Right lobe of liver (tissue), 6 donors: ENCODE measurements at places on chromosomes 16 and 17. TPM values are rescaled to one million over a fixed set of nuclear protein-coding genes. Genes with fewer than 3 reads are reported as not detected.
A peak's percentile ranks its signal among the peaks of the same experiment; 100 is the strongest.

GRCh38 chr17:16255481-16255921, 38.5 kb downstream of the PIGL start:
- no peaks in the 10 kb centered on the region for H3K27me3 ChIP-seq
- no peaks in the 10 kb centered on the region for H3K36me3 ChIP-seq
- no peaks in the 10 kb centered on the region for H3K4me1 ChIP-seq
- DNase-seq: peak; percentile 70
- peak overlapping the region; percentile 1 for H3K4me3 ChIP-seq

- H3K36me3 ChIP-seq: no peaks in the 10 kb centered on the region
- no peak for DNase-seq
- no peaks in the 10 kb centered on the region for H3K27me3 ChIP-seq
- H3K4me1 ChIP-seq: no peaks in the 10 kb centered on the region
- no peak overlapping the region for H3K4me3 ChIP-seq
- no peak overlapping the region for H3K27ac ChIP-seq
Observed at GRCh38 chr17:72104863-72105234, 16.0 kb upstream of the SOX9 start.

GRCh38 chr17:7259555-7259889, 2.8 kb downstream of the CLDN7 start:
- DNase-seq: no peak
- peak overlapping the region; percentile 96 for H3K27ac ChIP-seq
- H3K36me3 ChIP-seq: peaks cover 5% of the 10 kb centered on the region
- H3K27me3 ChIP-seq: no peaks in the 10 kb centered on the region
- H3K4me3 ChIP-seq: peak overlapping the region; percentile 73

GRCh38 chr17:2705263-2705662, 6.3 kb downstream of the CLUH start:
- no peak for DNase-seq
- H3K27me3 ChIP-seq: no peaks in the 10 kb centered on the region
- H3K4me3 ChIP-seq: no peak overlapping the region
- H3K4me1 ChIP-seq: peaks cover 3% of the 10 kb centered on the region
- H3K27ac ChIP-seq: no peak overlapping the region

GRCh38 chr16:80084614-80085013, 456.2 kb upstream of the DYNLRB2 start:
- peak overlapping the region; percentile 31 for H3K4me3 ChIP-seq
- H3K36me3 ChIP-seq: no peaks in the 10 kb centered on the region

DNA sequence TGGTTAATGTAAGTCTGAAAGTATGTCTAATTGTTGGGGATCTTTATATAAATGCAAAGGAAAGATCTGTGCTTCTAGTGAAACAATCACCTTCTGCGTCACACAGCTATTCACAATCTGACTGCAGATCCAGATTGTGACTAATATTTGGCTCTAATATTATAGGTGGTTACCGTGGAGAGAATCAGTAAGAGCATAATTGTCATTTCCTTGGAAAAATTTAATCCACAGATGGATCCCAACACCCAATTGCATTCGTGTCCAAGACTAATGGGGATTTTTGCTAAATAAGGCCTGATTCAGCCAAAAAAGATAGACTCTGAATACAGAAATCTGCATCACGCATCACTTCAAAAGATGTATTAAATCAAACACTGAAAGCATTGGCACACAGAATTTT, 2.7 kb upstream of the KCNJ2 start:
- DNase-seq: no peak
- no peaks in the 10 kb centered on the region for H3K36me3 ChIP-seq
- peaks cover 12% of the 10 kb centered on the region for H3K27me3 ChIP-seq
- no peak overlapping the region for H3K27ac ChIP-seq
- no peak overlapping the region for H3K4me3 ChIP-seq

GRCh38 chr16:66478733-66479511, 51.8 kb downstream of the BEAN1 start:
- no peak overlapping the region for H3K27ac ChIP-seq
- H3K27me3 ChIP-seq: no peaks in the 10 kb centered on the region
- H3K4me3 ChIP-seq: no peak overlapping the region
- H3K36me3 ChIP-seq: no peaks in the 10 kb centered on the region

GRCh38 chr17:7888184-7888920, at the start of gene CHD3:
TSS of gene CHD3 (plus strand) at chr17:7888789. CDS start at chr17:7889001, 212 bp downstream.
- peaks cover 4% of the 10 kb centered on the region for H3K4me1 ChIP-seq
- no peak for DNase-seq
- peak within 1 kb of the TSS; percentile 63 for H3K4me3 ChIP-seq
- H3K36me3 ChIP-seq: no peaks in the 10 kb centered on the region
- peak within 1 kb of the TSS; percentile 82 for H3K27ac ChIP-seq

DNA sequence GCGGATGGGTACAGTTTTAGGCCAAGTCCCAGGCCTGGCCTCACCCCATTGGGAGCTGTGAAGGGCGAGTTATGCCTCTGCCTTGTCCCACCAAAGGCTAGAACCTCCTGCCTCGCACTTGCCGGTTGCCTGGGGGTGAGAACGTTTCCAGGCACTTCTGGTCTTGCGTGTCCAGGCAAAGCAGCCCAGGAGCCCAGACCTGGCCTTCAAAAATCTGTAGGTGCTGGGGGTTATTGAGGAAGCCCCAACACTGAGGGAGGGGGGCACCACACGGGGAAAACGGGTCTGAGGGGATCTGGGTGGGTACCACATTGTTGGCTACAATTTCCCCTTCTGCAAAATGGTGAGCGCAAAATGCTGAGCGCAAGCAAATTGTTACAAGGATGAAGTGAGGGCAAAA, 12.2 kb upstream of the ATP2C2 start:
- no peak for DNase-seq
- peak overlapping the region; percentile 43 for H3K27ac ChIP-seq
- no peaks in the 10 kb centered on the region for H3K36me3 ChIP-seq

DNA sequence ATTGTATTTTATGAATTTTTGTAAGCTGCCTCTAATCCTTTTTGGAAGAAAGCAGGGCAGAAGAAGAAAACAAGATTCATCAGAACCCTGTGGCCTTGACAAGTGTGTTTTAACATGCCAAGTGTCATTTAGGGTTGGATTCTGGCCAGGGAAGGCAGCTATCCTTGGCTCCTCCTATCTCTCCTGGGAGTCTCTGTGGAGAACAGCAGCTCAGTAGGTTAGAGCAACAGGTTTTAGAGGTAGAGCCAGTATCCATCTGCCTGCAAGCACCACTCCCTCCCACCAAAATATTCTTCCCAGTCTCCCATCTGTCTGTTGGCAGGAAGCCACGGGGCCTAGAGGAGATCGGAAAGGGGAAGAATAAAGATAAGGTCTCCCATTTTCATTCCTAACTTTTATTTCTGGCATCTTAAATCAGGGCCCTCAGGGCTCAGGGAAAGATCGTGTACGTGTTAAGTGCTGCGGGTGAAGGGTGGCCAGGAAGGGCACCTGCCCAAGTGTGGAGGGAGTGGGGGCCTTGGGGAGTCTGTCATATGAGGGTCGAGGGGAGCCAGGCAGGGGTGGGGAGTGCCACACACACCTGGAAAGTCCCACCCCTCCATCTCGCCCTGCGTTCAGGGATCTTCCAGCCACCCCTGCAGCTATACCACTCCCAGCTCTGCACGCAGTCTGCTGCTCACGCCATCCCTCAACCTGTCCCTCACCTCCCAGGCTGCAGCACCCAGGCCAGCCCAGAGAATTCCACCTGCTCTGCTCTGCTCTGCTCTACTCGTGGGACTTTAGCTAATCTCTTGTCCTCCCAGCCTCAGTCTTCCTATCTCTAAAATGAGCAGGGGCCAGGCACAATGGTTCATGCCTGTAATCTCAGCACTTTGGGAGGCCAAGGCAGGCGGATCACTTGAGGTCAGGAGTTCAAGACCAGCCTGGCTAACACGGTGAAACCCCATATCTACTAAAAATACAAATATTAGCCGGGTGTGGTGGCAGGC, 17.1 kb upstream of the CPSF4L start:
- peaks cover 11% of the 10 kb centered on the region for H3K4me1 ChIP-seq
- H3K27ac ChIP-seq: peak overlapping the region; percentile 75
- no peak overlapping the region for H3K4me3 ChIP-seq
- no peaks in the 10 kb centered on the region for H3K36me3 ChIP-seq

DNA sequence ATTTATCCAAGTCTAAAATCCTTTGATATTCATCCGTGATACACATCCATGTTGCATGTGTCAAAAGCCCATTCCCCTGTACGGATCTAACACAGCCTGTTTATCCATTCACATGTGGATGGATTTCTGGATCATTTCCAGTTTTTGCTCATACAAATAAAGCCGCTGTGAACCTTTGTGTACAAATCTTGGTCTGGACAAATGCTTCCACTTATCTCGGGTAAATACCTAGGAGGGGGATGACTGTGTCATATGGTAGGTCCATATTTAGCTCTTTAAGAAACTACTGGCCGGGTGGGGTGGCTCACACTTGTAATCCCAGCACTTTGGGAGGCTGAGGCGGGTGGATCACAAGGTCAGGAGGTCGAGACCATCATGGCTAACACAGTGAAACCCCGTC, 6.3 kb upstream of the TBCD start:
- peaks cover 3% of the 10 kb centered on the region for H3K36me3 ChIP-seq
- H3K4me3 ChIP-seq: no peak overlapping the region
- H3K27me3 ChIP-seq: no peaks in the 10 kb centered on the region
- no peak overlapping the region for H3K27ac ChIP-seq
- peaks cover 13% of the 10 kb centered on the region for H3K4me1 ChIP-seq
- peak; percentile 6 for DNase-seq

- no peaks in the 10 kb centered on the region for H3K4me1 ChIP-seq
- H3K27ac ChIP-seq: no peak overlapping the region
- no peak for DNase-seq
- H3K27me3 ChIP-seq: no peaks in the 10 kb centered on the region
- H3K4me3 ChIP-seq: no peak overlapping the region
- no peaks in the 10 kb centered on the region for H3K36me3 ChIP-seq
Observed at GRCh38 chr16:64830653-64831052, 291.2 kb downstream of the CDH11 start.

- no peak for DNase-seq
- peak overlapping the region; percentile 31 for H3K27ac ChIP-seq
- H3K4me1 ChIP-seq: no peaks in the 10 kb centered on the region
Observed at GRCh38 chr17:28178800-28179199, 136.3 kb downstream of the NLK start.

GRCh38 chr16:89033304-89033703, 56.3 kb upstream of the CBFA2T3 start:
- DNase-seq: no peak
- H3K4me1 ChIP-seq: no peaks in the 10 kb centered on the region
- H3K4me3 ChIP-seq: no peak overlapping the region
- peaks cover 3% of the 10 kb centered on the region for H3K27me3 ChIP-seq
- H3K27ac ChIP-seq: no peak overlapping the region
- no peaks in the 10 kb centered on the region for H3K36me3 ChIP-seq

- peaks cover 29% of the 10 kb centered on the region for H3K36me3 ChIP-seq
- H3K27ac ChIP-seq: peak overlapping the region; percentile 84
- H3K4me1 ChIP-seq: no peaks in the 10 kb centered on the region
- H3K27me3 ChIP-seq: no peaks in the 10 kb centered on the region
Observed at GRCh38 chr16:31094088-31094423, 541 bp downstream of the VKORC1 start.

DNA sequence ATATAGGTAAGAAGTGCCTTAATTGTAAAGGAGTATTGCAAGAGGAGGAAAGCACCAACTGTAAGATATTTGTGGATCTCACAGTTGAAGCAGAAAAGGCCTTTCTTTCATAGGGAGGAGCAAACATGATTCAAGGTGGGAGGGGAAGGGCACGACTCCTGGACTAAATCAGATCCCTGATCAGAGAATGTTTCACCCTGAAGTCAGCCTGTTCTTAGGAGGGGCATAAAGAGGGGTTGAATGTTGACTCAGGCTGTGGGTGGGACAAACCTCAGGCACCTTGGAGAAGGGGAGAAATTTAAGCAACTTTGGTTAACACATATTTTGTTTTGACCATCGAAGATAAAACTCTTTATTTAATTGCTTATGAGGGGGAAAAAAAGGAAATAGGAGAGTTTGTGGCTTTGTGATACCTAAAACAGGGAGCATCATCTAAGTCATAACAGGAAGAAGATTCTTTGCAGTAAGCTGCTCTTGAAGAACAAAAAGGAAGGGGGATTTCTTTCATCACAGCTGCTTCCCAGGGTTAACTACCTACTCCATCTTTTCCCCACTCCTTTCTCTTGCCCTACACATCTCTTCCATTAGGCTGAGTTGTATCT, 158.6 kb upstream of the ZNF267 start:
- no peak overlapping the region for H3K27ac ChIP-seq
- DNase-seq: no peak
- no peaks in the 10 kb centered on the region for H3K36me3 ChIP-seq
- no peaks in the 10 kb centered on the region for H3K4me1 ChIP-seq
- no peaks in the 10 kb centered on the region for H3K27me3 ChIP-seq
- no peak overlapping the region for H3K4me3 ChIP-seq

TMEM114 gene
- not detected for total RNA-seq

OR2C1 gene
- total RNA-seq: not detected

KRTAP4-4 gene
- not detected for total RNA-seq

CBFA2T3 gene
- 9.8 TPM for total RNA-seq

RHOT1 gene
- total RNA-seq: 14.9 TPM

KCNG4 gene
- not detected for total RNA-seq

SCO1 gene
- total RNA-seq: 25.6 TPM

KRT33B gene
- not detected for total RNA-seq

CD300LB gene
- 0.15 TPM for total RNA-seq

HSD17B2 gene
- total RNA-seq: 75.7 TPM

YBX2 gene
- total RNA-seq: 0.27 TPM

TBC1D3E gene
- not detected for total RNA-seq

EVI2A gene
- total RNA-seq: 2.9 TPM
